Activated gamma-delta T cell (primary cell): ENCODE measurements at places on chromosomes 1 and 21.
A peak's percentile ranks its signal among the peaks of the same experiment; 100 is the strongest.

DNA sequence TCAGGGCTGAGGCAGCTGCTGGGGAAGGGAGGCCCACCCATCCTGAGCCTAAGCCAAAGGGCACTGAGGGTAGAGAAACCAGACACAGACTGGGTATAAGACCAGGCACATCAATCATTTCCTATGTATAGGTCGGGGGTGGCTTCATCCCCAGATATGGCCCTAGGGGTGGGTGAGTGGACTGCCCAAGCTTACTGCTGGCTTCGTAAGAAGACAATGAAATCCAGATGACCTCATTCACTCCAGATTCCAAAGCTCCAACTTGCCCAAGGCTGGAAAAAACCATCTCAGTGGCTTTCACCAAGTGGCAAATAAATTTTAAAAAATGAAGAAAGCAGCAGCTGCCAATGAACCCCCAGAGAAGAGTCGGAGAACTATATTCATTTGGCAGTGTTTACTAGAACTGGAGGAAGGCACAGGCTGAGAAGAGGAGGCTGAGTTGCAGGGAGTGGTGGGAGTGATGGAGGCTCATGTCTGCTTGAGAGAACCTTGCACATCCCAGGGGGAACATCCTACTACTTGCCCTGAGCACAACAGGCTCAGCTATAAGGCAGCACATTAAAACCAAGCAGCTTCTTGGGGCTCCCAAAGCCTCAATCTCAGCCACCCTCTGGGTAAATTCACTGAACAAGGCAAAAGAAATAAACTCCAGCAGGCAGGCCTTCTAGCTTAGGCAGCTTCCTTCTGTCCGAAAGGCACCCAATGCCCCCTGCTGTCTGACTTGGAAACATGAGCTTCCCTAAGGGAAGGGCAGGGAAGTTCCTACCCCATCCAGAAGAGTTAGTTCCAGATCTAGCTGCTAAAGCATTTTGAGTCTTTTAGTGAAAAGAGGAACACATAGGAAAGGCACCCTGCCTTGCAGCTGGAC is 14.1 kb downstream of the PEA15 start:
- no peak for DNase-seq

DNA sequence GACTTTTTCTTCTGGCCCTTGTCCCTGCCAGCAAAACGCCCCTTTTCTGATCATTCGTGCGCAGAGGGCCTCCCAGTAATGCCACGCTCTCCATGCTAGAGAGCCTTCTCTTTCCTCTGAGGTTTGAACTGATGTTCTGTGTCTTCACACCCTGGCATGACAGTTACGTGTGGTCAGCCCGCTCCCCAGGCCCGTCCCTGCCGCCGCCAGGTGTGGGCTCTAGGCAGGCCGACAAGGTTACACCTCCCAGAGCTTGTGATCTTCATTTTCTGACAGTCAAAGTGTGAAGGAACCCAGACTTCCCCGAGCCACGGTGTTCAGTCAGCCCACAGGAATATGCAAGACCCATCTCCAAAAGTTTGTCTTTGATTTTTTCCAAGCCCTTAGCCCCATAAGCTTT is 265.6 kb downstream of the TM2D1 start:
- DNase-seq: no peak

GRCh38 chr1:3066250-3066711 is 2.7 kb upstream of the PRDM16 start:
- no peak for DNase-seq

GRCh38 chr1:21260405-21261125 is 29.7 kb downstream of the ECE1 start:
- no peak for DNase-seq

GRCh38 chr21:30329203-30329875 is 8.2 kb downstream of the KRTAP27-1 start:
- DNase-seq: no peak

DNA sequence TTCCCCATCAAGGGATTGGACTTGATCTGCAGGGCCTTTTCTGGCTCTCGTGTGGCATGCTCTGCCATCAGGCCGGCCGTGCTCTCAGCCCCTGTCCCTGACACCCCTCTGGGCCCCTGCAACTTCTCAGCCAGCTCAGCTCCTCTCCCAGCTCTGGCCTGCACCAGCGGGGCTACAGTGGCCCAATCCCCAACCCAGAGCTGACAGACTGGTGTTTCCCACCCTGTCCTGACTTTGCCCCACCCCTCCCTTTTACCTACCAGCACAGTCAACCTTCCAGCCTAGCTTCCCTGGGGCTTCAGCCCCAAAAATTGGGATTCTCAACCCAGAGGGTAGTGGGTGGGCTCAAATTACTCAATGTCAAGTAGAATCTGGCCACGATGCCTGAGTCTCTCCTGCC is 149.3 kb downstream of the SYF2 start:
- DNase-seq: no peak

DNA sequence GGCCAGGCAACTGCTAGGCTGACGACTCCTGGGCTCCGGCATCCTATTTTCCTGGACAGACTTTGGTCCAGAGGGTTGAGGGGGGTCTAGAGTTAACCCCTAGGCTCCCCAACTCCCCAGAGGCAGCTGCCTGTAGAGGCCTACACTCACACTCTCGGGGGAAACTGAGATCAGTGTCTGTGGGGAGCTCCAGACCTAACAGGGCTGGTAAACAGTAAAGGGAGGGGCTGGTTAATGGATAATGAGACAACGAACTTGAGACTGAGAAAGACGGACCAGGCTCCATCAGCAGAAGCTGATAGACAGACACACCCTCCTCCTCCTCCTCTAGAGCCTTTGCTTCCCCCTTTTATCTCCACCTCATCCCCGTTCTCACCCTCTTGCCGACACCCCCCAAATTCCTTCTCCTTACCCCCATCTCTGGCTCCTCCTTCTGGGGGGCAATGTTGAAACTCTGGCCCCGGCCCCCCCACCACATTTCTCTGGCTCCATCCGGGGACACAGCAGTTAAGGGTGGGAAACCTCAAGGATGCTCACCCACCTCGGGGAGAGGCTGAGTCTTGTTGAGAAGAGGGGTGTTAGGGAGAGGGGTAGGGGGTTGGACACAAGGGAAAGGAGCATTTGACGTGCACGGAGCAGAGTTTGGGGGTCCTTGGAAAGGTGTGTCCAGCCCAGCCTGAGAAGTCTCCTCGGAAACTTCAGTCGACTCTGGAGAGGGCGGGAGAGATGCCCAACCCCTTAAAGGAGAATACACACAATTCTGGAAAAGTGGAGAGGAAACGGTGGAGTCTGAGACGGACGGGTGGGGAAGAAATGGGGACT is at the start of gene MTMR11:
MTMR11 (minus strand) TSS at position 710 of the 822 bp plus-strand sequence; CDS start at position 478, 232 bp downstream.
- no peak for DNase-seq

GRCh38 chr1:89990976-89991831 is 3.7 kb upstream of the ZNF326 start:
- DNase-seq: no peak

GRCh38 chr1:204157962-204158361 is 6.1 kb upstream of the ETNK2 start:
- DNase-seq: no peak

DNA sequence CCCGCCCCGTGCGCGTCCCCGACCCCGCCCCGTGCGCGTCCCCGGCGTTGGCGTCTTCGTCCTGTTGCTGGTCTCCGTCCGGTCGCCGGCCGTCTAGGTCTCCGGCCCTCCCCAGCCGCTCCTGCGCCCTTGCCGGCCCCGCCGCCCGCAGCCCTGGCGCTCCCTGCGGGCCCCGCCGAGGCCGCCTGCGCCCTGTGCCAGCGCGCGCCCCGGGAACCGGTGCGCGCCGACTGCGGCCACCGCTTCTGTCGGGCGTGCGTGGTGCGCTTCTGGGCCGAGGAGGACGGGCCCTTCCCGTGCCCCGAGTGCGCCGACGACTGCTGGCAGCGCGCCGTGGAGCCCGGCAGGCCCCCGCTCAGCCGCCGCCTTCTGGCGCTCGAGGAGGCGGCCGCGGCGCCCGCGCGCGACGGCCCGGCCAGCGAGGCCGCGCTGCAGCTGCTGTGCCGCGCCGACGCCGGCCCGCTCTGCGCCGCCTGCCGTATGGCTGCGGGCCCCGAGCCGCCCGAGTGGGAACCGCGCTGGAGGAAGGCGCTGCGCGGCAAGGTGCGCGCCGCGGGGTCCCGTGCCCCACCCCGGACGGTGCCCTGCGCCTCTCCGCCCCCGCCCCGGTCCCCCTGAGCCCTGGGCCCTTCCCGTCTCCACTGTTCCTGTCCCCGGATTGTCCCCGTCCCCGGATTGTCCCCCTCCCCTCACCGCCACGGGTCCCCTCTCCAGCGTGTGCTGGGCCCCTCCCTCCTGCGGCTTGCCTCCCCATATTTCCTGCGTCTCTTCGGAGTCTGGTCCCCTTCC is at the start of gene RNF187:
RNF187 (plus strand) TSS at position 47 of the 789 bp plus-strand sequence.
- DNase-seq: peak; percentile 63
